ENCODE measurements at places on chromosomes 3 and 15.

- DNase-seq = no peak
- peaks cover 6% of the 10 kb centered on the region for H3K36me3 ChIP-seq
- no peak overlapping the region for H3K27ac ChIP-seq
- H3K4me1 ChIP-seq = peaks cover 8% of the 10 kb centered on the region
- no peak overlapping the region for H3K4me3 ChIP-seq
- peaks cover 21% of the 10 kb centered on the region for H3K27me3 ChIP-seq
Observed at GRCh38 chr3:141356046-141356445, 12.3 kb upstream of the ZBTB38 start.

- H3K36me3 ChIP-seq = peaks cover 8% of the 10 kb centered on the region
- peaks cover 51% of the 10 kb centered on the region for H3K27me3 ChIP-seq
- DNase-seq = no peak
- no peak overlapping the region for H3K4me3 ChIP-seq
- peaks cover 3% of the 10 kb centered on the region for H3K4me1 ChIP-seq
Observed at GRCh38 chr3:182738583-182739411, 54.5 kb upstream of the ATP11B start.

DNA sequence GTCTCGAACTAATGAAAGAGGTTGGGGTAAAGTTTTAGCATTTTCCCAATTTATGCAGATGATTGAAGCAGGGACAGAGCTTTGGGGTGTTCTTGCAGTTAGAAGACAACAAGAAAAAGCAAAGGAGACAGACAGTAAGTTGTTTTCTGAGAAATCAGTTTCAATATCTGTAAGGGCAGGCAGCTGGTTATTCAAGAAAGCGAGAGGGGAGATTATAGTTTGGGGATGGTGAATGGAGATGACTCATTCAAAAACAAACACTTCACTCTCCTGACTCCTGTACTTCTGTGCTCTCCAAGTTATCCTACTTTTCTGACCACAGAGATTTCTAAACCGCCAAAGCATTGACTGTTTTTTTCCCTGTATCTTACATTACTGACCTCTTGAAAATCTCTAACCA lies 352.0 kb downstream of the GAP43 start:
- H3K27me3 ChIP-seq = no peaks in the 10 kb centered on the region
- H3K27ac ChIP-seq = no peak overlapping the region
- no peak overlapping the region for H3K4me3 ChIP-seq
- H3K4me1 ChIP-seq = no peaks in the 10 kb centered on the region
- DNase-seq = no peak

DNA sequence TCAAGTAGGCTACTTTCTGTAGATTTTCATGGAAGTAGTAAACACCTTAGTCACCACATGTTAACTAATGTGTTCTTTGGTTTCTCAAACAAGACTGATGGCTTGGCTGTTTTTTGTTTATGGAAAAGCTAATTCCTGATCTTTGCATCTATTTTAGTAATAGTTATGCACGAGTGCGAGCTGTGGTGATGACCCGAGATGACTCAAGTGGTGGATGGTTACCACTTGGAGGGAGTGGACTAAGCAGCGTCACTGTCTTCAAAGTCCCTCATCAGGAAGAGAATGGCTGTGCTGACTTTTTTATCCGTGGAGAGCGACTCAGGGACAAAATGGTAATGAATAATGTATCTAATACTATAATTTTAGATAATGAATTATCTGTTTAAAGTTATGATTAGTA lies 46.6 kb downstream of the SPRED1 start:
- H3K27me3 ChIP-seq = peaks cover 28% of the 10 kb centered on the region
- H3K4me3 ChIP-seq = no peak overlapping the region
- H3K27ac ChIP-seq = no peak overlapping the region
- no peaks in the 10 kb centered on the region for H3K36me3 ChIP-seq

DNA sequence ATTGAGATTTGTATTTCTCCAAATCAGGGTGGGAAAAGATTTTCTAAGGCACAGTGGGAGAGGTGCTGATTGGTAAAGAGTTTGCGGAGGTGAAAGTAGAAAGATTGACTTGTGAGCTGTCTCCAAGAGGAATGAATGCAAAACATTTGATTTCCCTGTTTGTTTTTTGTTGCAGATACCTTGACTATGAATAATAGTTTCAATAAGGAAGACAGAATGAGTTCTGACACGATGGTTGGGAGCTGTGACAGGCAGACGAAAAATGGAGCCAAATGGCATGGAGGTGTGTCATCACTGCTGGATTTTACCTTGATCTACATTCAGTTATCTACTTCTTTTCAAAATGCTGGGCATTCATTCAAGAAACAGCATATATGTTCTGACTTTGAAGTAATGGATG lies 145.1 kb downstream of the NFKBIZ start:
- H3K4me1 ChIP-seq = peaks cover 6% of the 10 kb centered on the region
- no peak overlapping the region for H3K27ac ChIP-seq
- H3K4me3 ChIP-seq = no peak overlapping the region

- peaks cover 10% of the 10 kb centered on the region for H3K27me3 ChIP-seq
- H3K4me3 ChIP-seq = peak overlapping the region; percentile 92
- H3K36me3 ChIP-seq = peaks cover 3% of the 10 kb centered on the region
- peak overlapping the region; percentile 37 for H3K27ac ChIP-seq
- peaks cover 22% of the 10 kb centered on the region for H3K4me1 ChIP-seq
- DNase-seq = no peak
Observed at GRCh38 chr15:42576776-42577175, 1.4 kb downstream of the STARD9 start.

DNA sequence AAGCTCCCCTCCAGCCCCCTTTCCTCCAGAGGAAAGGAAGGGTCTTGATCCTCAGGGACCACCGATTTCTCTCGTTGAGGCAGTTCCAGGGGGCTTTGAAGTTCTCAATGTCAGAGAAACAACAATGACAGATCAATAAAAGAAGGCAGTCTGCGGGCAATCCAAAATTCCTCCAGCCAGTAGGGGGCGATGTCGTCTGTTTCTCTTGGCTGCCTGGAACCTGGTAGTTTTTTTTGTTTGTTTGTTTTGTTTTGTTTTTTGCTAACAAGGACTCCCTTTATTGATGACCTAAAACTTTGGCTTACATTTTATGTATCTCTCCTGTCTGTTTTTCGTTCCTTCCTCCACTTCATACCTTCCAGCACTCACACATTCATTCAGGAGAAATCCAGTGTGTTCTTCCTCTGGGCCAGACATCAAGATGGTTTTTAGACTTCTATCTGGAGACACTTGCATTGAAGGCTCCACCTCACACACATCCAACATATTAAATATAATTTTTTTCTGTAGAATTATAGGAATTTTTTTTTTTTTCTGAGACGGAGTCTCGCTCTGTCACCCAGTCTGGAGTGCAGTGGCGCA lies 276.6 kb downstream of the RPLP1 start:
- peaks cover 20% of the 10 kb centered on the region for H3K4me1 ChIP-seq
- peak overlapping the region; percentile 27 for H3K27ac ChIP-seq
- no peaks in the 10 kb centered on the region for H3K36me3 ChIP-seq

- H3K27me3 ChIP-seq = peaks cover 20% of the 10 kb centered on the region
- no peak overlapping the region for H3K4me3 ChIP-seq
- H3K36me3 ChIP-seq = no peaks in the 10 kb centered on the region
- DNase-seq = no peak
- H3K4me1 ChIP-seq = peaks cover 13% of the 10 kb centered on the region
- no peak overlapping the region for H3K27ac ChIP-seq
Observed at GRCh38 chr3:71868876-71869275, 83.9 kb upstream of the PROK2 start.

DNA sequence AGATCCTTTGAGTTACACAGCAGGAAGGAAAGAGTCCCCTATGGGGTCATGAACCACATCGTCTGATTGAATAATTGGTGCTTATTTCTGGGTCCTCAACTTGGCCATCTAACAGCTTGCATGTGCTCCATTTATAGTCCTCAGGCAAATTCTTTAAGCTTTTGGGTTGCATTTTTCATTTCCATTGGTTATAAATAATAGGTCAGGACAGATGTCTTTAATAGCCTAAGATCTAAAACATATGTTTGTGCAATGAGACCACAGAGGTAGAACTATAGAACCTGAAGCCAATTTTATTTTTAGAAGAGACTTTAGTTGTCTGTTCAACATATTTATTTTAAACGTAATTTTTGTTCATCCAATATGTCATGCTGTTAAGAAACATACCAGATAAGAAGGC lies 43.2 kb downstream of the CD200R1L start:
- H3K4me3 ChIP-seq = no peak overlapping the region
- no peaks in the 10 kb centered on the region for H3K36me3 ChIP-seq
- H3K27me3 ChIP-seq = no peaks in the 10 kb centered on the region
- H3K4me1 ChIP-seq = peaks cover 22% of the 10 kb centered on the region

GRCh38 chr3:168671091-168671490 lies 575.4 kb upstream of the GOLIM4 start:
- H3K4me1 ChIP-seq = no peaks in the 10 kb centered on the region
- H3K27me3 ChIP-seq = no peaks in the 10 kb centered on the region
- DNase-seq = no peak
- no peak overlapping the region for H3K4me3 ChIP-seq
- H3K27ac ChIP-seq = no peak overlapping the region

DNA sequence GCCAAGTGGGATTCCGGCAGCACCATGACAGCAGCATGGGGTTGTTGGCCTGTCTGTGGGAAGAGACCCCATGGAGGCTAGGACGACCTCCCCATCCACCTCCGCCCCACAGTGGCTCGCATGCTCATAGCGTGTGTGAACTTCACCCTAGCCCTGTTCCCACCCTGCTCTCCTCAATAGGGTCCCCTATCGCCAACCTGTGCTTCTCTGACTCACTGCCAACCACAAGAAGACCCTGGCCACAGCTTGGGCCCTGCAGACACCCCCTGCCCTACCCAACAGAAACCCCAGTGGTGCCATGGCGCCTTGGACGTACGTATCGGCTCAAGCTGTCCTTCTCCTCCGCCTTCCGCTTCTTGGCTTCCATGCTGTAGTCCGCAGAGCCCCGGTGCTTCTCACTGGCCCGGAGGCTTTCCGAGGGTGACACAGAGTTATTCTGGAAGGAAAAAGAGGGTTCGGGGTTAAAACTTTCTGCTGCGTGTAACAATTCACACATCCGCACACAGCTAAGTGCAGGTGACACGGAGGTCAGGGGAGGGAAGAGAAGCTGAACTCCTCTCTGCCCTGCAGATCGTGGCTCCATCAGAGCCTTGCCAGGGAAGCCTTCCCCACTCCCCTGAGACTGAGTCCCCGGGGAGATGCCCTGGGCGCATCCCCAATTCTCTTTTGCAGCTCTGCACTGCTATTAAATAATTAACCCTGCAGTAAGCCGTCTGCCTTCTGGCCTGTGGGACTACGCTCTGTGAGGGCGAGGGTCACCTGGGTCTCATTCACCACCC lies 37.3 kb downstream of the TLE3 start:
- H3K36me3 ChIP-seq = peaks cover 9% of the 10 kb centered on the region
- H3K4me3 ChIP-seq = no peak overlapping the region
- no peak for DNase-seq
- H3K27me3 ChIP-seq = no peaks in the 10 kb centered on the region

- H3K27ac ChIP-seq = no peak overlapping the region
- H3K36me3 ChIP-seq = no peaks in the 10 kb centered on the region
- DNase-seq = no peak
Observed at GRCh38 chr3:159080821-159081220, 279.0 kb downstream of the MFSD1 start.

DNA sequence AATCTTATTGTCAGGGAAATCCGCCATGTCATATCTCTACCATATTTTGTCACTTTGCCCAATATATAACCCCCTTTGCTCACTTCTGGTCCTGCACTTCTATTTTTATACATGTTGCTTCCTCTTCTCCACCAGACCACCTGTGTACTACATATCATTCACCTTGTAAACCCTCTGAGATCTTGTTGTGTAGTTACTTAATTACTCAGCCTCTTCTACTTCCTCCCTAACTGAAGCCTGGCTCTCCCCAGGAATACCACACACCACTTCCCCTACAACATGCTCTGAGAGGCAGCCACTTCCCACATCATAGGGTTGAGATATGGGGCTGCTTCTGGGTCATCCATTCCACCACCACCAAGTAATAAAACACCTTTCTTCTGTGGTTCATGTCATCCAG lies 10.0 kb downstream of the HEXA start:
- H3K27me3 ChIP-seq = no peaks in the 10 kb centered on the region
- H3K36me3 ChIP-seq = peaks cover 6% of the 10 kb centered on the region
- H3K27ac ChIP-seq = no peak overlapping the region
- peak overlapping the region; percentile 5 for H3K4me3 ChIP-seq
- DNase-seq = no peak
- H3K4me1 ChIP-seq = peaks cover 26% of the 10 kb centered on the region

DNA sequence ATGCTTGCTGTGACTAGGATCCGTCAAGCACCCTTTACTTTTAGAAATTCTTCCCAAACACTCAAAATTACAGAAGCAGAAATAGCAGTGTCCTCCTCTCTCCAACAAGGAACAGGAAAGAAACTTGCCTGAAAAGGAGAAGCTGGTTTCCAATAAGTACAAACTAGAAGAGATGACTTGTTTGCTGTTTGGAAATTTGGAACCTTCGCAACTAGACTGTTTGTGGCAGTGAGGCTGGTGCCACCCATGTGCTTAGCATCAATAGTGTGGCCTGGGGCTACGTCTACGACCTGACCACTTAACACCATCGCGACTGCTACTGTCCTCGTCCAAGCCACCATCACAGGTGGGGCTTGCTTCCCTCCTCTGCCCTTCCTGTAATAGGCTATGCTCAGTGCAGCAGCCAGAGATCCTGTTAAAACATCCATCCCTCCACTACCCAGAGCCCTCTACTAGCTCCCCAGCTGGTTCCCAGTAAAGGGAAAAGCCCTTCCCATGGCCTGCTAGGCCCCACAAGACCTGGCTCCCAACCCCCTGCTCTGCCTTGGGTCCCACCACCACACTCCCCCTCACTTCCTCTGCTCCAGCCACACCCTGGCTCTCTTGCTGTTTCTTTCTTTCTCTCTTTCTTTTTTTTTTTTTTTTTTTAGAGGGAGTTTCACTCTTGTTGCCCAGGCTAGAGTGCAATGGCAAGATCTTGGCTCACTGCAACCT lies 52.6 kb upstream of the CCR2 start:
- H3K4me1 ChIP-seq = peaks cover 49% of the 10 kb centered on the region
- DNase-seq = no peak
- H3K36me3 ChIP-seq = no peaks in the 10 kb centered on the region
- H3K4me3 ChIP-seq = peak overlapping the region; percentile 56

- no peak overlapping the region for H3K4me3 ChIP-seq
- no peak for DNase-seq
- no peak overlapping the region for H3K27ac ChIP-seq
- H3K27me3 ChIP-seq = peaks cover 20% of the 10 kb centered on the region
- H3K36me3 ChIP-seq = no peaks in the 10 kb centered on the region
Observed at GRCh38 chr3:97680210-97680609, 84.3 kb upstream of the ARL6 start.

GRCh38 chr3:100910986-100911385 lies 82.2 kb downstream of the ABI3BP start:
- H3K27me3 ChIP-seq = peaks cover 26% of the 10 kb centered on the region
- no peaks in the 10 kb centered on the region for H3K4me1 ChIP-seq
- H3K4me3 ChIP-seq = no peak overlapping the region
- H3K27ac ChIP-seq = no peak overlapping the region

Measured in T-helper 17 cell (primary cell).